ENCODE measurements at places on chromosomes 13 and 19.

DNA sequence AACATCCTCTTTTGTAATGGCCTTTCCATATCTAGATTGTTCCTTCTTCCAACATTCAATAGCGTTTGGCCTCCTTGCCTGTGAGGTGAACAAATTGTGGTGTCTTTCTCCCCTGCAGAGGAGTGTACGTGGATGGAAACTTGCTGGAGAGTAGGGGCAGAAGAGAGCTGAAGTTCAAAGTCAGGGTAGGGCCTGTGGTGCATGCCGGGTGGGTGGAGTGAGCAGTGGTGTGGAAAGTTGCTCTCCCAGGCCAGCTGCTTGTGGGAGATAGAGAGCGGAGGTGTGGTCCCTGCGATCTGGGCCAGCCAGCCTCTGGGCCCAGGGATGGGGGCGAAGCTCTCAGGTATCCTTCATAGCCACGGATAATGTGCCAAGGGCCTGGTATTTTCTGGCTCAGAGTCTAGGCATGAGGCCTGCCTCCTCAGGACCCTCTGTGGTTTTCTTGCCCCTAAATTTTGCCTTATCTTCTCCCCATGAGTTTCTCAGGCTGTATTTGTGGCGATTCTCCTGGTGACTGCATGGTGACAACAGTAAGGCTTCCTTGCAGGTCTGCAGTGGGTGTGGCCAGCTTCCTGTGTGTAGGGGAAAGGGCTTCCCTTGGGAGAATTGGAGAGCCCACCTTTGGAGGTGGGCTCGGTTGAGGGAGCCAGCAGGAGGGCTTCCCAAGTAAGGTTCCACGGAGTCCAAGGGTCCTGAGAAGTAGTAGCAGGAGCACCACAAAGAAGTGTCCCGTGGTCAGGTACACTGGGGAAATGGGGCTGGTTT is 6.7 kb downstream of the RGCC start:
- DNase-seq = peak; percentile 51

DNA sequence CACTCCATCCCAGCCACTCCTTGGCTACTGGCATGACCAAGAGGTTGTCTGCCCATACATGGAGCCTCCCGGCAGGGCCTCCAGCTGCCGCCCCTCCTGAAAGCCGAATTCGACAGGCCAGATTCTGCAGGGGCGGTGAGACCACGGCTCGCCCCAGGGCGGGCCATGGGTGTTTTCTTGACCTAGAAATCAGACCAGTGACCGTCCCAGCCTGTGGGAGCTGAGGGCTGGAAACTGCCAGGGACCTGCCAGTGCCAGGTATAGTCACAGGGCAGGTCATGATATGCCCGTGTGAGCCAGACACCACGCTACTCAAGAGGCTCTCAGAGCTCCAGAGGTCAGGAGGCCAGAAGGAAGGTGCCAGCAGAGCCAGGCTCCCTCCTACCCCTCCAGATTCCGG is 16.8 kb downstream of the DAPK3 start:
- DNase-seq = no peak

GRCh38 chr13:28636069-28636468 is 22.9 kb upstream of the POMP start:
- DNase-seq = no peak

DNA sequence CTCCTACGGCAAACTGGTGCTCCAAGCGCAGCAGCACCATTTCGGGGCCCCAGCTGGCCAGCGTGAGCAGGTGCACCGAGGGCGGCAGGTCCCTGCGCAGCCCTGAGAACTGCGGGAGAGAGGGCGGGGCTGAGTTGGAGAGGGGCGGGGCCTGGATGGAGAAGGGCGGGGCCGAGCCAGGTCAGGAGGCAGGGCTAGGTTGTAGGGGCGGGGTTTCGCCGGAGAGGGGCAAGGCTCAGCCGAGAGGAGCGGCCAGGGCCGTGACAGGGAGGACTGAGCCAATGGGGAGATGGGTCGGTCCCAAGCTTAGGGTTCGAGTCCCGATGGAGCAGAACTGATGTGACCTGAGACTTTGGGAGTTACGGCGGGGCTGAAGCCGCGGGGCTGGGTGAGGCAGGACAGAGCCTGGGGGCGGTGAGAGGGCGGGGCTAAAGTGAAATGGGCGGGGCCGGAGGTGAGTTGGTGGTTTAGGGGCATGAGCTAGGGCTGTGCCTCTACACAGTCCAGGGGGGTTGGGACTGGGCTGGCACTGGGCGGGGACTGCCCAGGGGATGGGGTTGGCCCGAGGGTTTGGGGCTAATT is 19.0 kb downstream of the MAN2B1 start:
- no peak for DNase-seq

DNA sequence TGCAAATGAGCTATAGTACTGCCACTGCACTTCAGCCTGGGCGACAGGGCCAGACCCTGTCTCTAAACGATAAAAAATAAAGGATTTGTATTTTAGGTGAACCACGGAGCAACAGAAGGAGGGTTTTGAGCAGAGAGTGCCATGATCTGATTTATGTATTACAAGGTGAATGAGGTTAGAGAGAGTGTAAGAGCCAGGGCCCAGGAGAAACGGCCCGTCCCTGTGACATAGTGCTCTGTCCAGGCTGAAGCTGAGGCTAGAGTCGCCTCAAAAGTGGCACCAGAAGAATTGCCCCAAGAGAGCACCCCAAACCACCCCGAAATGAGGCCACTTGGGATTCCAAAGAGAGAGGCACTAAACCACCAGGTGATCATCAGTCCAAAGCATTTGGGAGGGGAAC is 16.9 kb downstream of the MAG start:
- no peak for DNase-seq

DNA sequence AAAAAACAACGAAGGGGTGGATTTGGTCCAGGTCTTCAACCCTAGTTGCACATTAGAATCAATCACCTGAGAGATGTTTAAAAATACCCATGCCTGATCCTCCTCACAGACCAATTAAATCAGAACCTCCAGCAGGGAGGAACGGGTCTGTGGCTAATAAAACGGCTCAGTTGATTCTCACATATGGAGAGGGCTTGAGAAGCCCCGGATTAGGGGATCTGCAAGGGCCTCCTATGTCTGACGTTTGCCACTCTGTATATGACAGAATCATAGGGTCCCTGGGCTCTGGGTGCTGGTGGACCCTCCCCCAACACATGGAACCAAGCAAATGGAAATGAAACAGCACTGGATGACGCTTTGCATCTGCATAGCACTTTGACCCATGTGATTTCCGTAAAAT is 36.7 kb upstream of the C13orf42 start:
- no peak for DNase-seq

DNA sequence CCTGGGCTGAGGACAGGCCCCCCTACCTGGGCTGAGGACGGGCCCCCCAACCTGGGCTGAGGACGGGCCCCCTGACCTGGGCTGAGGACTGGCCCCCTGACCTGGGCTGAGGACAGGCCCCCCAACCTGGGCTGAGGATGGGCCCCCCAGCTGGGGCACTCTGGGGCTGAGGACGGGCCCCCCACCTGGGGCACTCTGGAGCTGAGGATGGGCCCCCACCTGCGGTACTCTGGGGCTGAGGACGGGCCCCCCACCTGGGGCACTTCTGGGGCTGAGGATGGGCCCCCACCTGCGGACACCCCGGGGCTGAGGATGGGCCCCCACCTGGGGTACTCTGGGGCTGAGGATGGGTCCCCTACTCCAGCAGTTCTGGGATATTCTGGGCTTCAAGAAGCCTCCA is 65.5 kb downstream of the RASA3 start:
- no peak for DNase-seq

- DNase-seq = no peak
Observed at GRCh38 chr13:112032186-112032993, 34.6 kb upstream of the SOX1 start.

DNA sequence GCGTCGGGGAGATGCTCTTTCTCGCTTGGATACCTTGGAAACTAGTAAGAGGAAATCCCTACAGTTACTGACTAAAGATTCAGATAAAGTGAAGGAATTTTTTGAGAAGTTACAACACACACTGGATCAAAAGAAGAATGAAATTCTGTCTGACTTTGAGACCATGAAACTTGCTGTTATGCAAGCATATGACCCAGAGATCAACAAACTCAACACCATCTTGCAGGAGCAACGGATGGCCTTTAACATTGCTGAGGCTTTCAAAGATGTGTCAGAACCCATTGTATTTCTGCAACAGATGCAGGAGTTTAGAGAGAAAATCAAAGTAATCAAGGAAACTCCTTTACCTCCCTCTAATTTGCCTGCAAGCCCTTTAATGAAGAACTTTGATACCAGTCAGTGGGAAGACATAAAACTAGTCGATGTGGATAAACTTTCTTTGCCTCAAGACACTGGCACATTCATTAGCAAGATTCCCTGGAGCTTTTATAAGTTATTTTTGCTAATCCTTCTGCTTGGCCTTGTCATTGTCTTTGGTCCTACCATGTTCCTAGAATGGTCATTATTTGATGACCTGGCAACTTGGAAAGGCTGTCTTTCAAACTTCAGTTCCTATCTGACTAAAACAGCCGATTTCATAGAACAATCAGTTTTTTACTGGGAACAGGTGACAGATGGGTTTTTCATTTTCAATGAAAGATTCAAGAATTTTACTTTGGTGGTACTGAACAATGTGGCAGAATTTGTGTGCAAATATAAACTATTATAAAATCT is 2.7 kb upstream of the KCNRG start:
- DNase-seq = no peak

DNA sequence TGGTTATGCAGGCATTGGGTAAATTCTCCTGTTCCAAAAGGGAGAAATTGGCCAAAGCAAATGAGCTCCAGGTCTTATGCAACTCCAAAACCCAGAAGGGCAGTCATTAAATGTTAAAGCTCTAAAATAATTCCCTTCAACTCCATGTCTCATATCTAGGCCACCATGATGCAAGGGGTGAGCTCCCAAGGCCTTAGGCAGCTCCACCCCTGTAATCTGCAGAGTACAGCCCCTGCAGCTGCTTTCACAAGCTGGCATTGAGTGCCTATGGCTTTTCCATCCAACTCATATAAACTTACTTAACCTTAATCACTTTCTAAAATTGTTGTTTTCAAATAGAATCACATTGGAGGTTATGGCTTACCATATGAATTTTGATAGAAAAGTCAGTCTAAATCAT is 44.7 kb upstream of the ZNF429 start:
- DNase-seq = no peak

- DNase-seq = no peak
Observed at GRCh38 chr13:110541526-110541920, 20.0 kb downstream of the RAB20 start.

DNA sequence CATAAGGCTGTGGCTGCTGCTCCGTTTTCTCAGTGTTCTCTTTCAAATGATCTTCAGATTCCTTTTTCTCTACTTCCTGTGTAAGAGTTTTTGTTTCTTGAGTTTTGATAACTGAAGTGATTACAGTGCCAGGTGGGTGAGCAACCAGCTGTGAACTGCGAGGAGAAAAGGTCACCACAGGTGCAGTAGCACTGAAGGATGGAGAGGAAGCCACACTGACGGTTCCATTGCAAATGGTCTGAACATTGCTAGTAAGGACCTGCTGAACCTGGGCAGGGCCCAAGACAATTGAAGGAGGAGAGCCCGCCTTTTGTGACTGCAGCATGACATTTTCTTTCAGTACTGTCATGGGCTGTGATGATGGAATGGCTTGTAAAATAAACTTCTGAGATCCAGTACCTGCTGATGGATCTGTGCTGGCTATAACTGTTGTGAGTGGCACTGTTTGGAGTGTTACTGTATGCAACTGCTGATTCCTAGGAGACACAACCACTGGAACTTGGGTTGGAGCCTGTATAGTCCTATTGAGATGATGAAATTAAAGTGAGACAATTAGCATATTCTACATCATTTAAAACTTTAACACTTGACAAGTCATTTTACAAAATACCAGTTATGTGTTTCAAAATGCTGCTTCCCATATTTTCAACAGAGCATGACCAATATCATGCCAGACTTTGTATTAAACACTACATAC is 85.5 kb downstream of the ELF1 start:
- peak; percentile 72 for DNase-seq

DNA sequence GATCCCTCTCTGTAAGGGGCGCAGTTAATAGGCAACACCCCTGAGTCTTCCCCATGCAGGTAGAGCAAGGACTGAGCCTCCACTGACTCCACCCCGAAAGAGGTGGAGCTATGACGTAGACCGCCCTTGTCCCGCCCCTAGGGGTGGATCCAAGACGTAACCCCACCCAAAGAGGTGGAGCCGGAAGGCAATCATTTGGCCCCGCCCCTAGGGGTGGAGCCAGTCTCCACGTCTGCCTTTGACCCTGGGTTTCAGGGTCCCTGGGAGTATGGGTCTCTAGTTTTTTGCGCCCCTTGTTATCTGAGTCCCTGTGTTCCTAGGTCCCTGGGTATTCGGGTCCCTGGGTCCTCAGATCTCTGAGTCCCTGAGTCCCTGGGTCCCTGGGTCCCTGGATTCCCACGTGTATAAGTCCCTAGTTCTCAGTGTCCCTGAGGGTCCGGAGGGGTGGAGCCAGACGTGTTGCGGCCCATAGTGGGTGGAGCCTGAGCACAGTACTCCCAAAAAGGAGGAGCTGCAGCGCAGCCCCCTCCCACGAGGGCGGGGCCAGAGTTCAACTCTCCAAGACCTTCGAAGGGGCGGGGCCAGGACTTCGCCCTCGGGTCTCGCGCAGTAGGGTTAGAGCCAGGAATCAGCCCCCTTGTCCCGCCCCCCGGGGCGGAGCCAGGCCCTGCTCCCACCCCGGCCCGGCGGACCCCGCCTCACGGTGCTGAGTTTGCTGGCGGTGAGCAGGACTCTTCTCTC is 5.3 kb downstream of the DENND1C start:
- DNase-seq = peak; percentile 59

DNA sequence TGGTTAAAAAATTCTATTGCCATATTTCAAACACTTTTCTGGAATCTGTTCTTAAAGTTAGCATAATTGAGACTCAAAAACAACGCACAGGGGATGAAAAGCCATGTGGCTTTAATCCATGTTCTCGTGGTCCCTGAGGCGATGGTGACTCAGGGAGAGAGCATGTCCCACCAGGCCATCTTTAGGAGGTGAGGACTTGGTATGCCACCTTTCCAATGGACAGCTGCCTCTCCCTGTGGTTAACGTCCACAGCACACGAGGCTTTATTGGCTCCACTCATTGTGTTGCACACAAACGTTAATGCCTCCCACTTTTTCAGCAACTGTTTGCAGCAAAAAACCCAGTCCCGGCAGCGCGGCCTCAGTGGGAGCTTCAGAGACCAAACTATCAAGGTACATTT is 51.4 kb downstream of the EFNB2 start:
- no peak for DNase-seq

GRCh38 chr13:111893071-111893606 is 173.8 kb upstream of the SOX1 start:
- no peak for DNase-seq

GRCh38 chr13:109233293-109233692 is 553.1 kb downstream of the IRS2 start:
- DNase-seq = no peak

DNA sequence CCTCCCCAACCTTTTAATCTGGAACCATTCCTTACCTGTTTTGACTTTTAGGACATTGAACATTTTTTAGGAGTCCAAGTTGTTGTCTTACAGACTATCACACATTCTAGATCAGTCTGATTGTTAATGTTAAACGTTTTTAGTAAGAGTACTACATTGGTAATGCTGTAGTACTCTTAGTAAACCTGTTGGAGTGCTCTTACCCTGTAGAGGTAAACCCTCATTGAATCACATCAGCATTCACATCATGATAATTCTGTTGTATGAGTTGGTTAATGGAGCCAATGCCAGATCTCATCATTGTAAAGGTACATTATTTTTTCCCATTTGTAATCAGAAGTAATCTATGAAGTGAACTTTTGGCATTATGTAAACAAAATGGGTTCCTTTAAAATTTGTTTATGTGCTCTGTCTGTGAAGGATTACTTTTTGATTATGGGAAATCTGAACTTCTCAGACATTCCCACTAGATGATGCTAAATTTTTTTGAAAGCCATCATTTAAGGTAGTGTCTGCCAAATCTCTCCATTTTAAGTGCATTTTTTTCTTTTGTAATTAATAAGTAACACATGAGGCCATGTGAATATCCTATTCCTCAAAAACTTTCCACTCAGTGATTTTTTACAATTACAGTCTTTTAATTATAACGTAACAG is 55.2 kb downstream of the VWA8 start:
- DNase-seq = peak; percentile 52

Data from germinal center (tissue), 1 donor.